ENCODE measurements at places on chromosomes 7 and 10. TPM values are rescaled to one million over a fixed set of nuclear protein-coding genes. Genes with fewer than 3 reads are reported as not detected.

GJD4 gene
- not detected for polyA plus RNA-seq

PDIA4 gene
- polyA plus RNA-seq, result 179 TPM

ACSL5 gene
- not detected for polyA plus RNA-seq

HSPA12A gene
- polyA plus RNA-seq, result 3.8 TPM

DNA sequence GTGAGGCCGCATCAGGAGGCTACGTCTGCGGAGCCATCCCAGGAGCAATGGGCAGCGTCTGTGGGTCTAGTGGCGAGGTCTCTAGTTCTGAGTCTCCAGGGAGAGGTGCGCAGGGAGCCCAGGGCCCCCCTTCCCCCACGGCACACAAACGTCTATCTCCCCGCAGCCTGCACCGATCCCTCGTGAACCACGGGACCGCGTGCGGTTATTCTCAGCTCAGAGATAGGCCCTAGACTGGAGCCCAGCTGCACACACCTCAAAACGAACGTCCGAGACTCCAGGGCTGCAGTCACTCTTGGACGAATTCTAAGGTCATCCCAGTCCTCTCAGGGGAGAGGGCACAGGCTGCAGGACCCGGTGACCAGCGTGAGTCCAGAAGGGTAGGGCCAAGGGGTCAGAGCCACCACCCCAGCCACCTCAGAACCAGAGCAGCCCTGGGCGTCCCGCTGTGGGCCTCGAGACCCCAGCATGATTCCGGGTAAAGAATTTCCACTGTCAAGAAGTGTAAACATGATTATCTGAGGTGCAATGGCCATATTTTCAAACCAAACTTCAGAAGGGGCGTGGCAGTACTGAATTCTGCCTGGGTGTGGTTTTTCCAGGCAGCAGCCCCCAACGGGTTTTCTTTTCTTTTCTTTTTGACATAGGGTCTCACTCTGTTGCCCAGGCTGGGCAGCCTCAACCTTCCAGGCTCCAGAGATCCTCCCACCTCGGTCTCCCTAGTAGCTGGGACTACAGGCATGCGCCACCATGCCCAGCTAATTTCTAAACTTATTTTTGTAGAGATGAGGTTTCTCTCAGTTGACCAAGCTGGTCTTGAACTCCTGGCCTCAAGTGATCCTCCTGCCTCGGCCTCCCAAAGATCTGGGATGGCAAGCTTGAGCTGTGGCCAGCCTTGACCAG lies 57.5 kb downstream of the PWWP2B start:
- no peak for DNase-seq

GRCh38 chr7:70005891-70006260 lies 407.6 kb downstream of the AUTS2 start:
- DNase-seq, result no peak

GRCh38 chr10:25744574-25744973 lies 189.5 kb upstream of the MYO3A start:
- DNase-seq, result no peak

DNA sequence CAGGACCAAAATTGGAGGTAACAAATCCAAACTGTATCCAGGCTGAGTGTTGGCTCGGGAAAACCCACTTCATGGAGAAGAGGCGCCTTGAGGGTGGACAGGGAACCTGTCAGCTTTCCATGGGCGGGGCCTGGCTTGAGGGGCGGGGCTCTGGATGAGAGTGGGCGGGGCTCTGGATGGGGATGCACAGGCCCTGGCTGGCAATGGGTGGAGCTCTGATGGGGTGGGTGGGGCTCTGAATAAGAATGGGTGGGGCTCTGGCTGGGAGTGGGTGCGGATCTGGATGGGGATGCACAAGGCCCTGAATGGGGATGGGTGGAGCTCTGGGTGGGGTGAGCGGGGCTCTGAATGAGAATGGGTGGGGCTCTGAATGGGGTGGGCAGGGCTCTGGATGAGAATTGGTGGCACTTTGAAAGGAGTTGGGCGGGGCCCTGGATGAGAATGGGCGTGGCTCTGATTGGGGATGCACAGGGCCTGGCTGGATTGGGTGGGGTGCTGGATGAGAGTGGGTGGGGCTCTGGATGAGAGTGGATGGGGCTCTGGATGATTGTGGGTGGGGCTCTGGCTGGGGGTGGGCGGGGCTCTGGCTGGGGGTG lies 96.6 kb upstream of the NPTX2 start:
- DNase-seq, result no peak

- no peak for DNase-seq
These were observed 65.7 kb upstream of the FZD8 start for GRCh38 chr10:35707642-35708425.

GRCh38 chr10:129971381-129972144 lies 7.5 kb upstream of the EBF3 start:
- no peak for DNase-seq

- no peak for DNase-seq
These were observed 269.6 kb downstream of the SORCS3 start for GRCh38 chr10:104910712-104911111.
